ENCODE measurements at places on chromosomes 4 and X.

- no peak for DNase-seq
Measured at GRCh38 chr4:136985683-136986082, 546.6 kb downstream of the PCDH18 start.

DNA sequence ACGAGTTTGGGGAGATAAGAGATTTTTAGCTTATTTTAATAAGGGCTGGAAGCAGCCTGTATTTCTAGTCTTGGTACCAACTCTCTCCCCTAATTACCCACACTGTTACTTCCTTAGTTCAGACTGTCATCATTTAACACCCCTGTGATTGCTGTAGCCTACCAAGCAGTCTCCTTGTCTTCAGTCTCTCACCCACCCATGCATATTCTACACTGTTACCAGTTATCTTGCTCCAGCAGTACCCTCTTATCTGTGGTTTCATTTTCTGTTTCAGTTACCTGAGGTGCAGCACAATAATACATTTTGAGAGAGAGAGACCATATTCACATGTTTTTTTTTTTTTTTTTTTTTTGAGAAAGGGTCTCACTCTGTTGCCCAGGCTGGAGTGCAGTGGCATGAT lies 80.2 kb downstream of the DIAPH2 start:
- no peak for DNase-seq

- DNase-seq: no peak
Measured at GRCh38 chr4:8766610-8767009, 105.0 kb downstream of the HMX1 start.

DNA sequence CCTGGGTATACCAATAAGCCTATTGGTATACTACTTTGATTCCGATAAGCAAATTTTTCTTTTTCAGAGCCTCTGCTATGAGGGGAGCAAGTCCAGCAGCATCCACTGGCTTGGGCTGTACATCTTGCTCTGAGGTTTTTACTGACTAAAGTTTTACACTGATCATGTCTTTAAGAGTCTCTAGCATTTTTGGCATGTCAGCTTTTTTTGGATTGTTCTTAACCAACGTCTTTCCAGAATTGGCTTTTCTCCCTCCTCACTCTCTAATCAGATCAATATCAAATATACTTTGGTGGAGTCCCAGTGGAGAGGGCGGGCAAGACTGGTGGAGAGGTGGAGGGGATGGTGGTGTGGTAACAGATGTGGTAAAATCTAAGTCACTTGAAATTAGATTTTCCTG lies 196.8 kb downstream of the HEPH start:
- DNase-seq: no peak

DNA sequence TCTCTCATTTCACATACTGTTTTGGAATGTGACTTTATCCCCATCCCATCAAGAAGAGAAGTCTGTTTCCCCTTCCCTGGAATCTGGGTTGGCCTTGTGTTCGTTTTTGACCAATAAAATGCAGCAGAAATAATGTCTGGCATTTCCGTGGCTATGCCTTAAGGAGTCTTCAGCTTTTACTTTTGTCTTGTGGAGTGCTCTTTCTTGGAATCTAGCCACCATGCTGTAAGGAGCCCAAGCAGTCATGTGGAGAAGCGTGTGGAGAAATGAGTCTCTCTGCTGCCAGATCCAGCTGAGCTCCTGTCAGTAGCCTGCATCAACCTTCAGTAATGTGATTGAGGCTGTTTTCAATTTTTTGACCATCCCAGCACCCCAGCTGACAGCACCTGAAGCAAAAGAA lies 84.4 kb upstream of the ARMCX2 start:
- no peak for DNase-seq

DNA sequence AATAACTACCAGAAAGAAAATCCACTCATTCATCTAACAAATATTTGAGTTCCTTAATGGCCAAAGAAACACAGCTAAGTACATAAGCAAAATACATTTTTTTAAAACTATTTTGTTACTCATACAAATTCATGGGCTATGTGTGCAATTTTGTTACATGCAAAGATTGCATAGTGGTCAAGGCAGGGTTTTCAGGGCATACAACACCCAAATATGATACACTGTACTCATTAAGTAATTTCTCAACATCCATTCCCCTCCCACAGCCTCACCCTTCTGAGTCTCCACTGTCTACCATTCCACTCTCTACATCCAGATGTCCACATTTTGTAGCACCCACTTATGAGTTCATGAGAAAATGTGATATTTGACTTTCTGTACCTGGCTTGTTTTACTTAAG lies 58.2 kb downstream of the BRWD3 start:
- DNase-seq: no peak

DNA sequence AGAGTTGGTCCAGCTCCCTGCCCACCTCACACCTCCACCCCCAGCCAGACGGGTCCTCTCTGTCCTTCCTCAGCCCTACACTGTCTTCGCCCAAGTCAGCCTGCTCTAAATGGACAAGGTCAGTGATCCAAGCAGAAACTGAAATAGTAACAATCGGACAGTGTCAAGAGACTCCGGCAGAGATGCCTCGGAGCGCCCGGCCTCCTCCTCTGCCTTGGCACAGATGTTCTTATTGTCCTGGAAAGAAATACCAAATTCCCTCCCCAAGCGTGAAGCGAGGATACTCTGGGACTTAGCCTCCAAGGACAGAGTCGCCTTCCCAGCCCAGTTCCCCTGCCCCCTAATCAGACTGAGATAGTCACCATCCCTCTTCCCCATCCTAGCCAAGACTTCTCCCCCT lies 28.5 kb downstream of the UTP14A start:
- DNase-seq: no peak

DNA sequence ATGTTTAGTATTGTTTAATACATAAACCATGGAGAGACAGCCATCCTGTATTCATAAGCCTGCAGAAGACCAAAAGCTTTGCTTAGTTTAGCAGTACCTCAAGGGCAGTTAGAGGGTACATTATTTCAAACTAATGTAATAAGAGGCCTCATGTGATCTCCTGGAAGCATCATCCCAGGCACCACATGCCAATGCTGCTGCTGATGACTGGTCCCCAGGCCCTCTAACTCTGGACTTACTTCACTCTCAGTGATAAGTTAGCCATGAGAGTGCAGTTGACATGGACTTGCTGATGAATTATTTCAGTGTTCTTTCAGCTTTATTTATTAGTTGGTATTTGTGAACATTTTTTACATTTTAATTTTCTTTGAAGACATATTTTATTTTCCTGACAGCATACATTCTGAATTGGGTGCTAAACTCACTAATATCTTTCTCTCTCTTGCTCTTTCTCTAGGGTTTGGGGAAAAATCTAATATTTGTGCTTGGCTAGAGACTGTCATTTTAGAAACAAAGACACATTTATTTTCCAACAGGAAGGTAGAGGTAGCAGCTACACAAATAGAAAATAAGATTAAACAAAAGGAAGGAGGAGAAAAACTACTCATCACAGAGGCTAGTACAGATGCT lies 207.8 kb downstream of the NPFFR2 start:
- no peak for DNase-seq

GRCh38 chr4:62560858-62561257 lies 1360.7 kb downstream of the ADGRL3 start:
- no peak for DNase-seq

- no peak for DNase-seq
Measured at GRCh38 chr4:46492394-46492793, 102.5 kb upstream of the GABRA2 start.

DNA sequence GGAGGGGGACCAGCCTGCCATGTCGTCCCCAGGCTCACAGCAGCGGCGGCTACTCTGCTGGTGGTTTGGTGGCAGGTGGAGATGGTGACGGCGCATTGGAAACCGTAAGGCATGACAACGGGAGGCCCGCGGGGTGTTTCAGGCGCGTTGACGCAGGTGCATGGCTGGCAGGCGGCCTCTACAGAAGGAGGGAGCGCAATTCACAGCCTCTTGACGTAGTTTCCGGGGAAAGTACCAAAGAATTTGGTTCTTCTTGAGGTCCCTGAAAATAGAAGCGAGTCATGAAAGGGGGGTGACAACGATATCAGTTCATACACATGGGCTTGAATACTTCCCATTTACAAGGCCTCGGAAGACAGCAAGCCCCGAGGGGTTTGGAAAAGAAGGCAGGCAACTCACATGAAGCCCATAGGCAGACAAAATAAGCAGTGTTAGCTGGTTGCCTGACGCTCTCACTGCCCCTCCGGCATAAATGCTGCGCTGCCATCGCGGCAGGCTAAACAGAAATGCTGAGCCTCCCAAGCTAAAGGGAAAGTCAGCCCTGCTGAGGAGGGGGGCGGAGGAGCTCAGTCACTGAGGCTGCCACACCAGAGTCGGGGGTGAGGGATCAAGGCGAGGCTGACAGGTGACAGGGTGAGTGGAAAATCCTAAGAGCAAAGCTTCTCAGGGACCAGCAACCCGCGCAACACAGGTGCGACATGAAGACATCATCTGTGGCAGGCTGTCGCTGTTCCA lies 52.3 kb upstream of the PDLIM3 start:
- DNase-seq: no peak

- no peak for DNase-seq
Measured at GRCh38 chr4:53592122-53592521, 836 bp upstream of the LNX1 start.

GRCh38 chrX:110163488-110163887 lies 154.4 kb downstream of the AMMECR1 start:
- DNase-seq: no peak

DNA sequence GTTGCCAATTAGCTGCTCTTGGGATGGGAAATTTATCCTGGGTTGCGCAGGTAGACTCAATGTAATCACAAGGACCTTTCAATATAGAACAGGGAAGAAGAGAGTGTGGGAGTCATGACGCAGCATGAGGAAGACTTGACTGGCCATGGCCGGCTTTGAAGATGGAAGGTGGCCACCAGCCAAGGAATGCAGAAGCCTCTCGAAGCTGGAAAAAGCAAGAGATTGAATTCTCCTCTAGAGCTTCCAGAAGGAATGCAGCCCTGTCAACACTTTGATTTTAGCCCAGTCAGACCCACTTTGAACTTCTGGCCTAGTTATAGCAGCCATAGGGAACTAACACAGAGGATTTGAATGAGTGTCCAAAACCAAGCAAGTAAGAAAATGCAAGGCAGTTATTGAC lies 14.7 kb upstream of the SH3KBP1 start:
- no peak for DNase-seq

GRCh38 chrX:24668111-24668510 lies 21.0 kb upstream of the PCYT1B start:
- DNase-seq: no peak

DNA sequence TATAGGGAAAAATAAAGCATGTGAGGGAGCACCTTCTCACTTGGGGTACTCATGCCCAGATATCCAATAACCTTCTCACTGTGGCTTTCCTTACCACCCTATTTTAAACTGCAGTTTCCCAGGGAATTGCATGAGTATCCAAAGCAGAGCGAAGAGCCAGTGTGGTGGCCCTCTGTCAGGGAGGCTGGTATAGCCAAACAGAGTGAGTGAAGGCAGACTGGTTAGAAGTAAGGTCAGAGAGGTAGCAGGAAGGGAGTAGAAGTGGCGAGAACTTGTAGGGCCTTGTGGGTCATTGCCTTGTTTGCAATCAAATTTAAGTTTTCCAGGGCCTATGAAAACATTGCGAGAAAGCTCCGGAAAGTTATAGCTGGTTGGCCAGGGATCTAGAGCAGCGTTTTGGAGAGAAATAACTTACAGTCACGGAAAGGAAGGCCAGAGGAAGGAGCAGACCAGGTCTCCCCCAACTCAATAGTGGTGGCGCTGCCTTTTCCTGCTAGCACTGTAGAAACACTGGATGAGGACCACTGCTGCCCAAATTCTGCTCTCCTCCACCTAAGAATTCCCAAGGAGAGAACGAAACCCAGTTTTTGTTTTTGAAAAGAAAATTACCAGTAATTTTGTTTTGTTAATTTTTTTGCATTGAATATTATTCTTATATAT lies 77.2 kb downstream of the PDLIM5 start:
- no peak for DNase-seq

- no peak for DNase-seq
Measured at GRCh38 chr4:30956916-30957315, 236.7 kb downstream of the PCDH7 start.

DNA sequence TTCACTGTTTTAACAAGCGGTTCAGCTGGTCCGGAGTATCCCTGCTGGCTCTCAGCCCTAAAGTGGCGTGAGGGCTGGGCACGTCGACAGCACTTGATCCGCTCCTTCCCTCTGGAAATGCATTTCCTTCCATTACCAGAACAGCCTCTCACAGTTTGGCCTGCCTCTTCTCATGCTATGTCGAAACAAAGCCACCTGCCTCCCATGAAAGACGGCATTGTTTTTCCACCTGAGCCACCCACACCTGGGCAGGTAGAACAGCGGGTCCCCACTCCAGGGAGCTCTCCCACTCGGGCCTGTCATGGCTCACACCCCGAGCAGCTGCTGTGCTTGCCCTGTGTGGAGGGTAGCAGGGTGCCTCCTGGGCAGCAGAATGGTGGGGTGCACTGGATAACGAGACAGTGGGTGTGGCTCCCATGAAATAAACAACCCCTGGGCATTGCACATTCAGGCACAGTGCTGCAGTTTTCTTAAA lies 86.2 kb downstream of the FHDC1 start:
- DNase-seq: no peak

- no peak for DNase-seq
Measured at GRCh38 chr4:6746721-6747293, 30.8 kb downstream of the BLOC1S4 start.

DNA sequence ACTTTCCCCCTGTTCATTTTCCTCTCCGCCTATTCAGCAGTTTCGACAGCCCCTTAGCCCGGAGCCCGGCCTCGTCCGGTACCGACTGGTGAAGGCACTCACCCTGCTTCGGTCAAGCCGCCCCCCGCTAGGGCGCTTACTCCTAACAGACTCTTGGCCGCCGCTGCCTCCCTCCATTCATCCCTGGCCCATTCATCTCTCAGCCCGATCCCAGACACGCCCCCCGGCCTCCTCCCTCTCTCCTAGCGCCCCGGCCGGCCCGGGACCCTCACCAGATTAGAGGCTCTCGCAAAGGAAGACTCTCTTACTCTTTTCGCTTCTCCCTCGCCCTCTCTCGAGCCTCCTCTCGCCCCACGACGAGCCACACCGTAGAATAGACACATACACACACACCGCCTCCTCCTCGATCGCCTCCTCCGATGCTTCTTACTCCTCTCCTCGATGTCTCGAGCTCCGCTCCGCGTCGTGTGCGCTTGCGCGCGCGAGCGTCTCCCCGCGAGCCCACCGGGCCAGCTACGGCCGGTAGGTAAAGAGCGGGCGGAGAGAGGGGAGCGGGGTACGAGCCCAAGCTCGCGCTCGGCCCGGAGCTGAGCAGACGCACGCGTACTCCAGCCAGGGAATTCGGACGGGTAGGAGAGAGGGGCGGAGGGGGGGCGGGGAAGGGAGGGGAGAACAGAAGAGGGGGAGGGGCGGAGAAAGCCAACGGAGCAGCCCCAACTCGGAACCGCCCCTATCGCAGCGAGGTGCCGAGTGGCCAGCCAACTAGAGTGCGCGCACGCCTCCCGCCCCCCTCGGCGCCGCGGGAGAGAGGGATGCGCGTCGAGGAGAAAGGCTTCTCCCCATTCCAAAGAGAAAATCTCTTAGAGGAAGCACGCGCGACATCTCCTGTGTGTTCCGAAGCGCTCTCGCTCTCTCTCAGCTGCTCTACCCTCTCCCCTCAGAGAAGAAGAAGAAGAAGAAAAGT lies at the start of gene WNK3:
Gene WNK3 (minus strand): TSS at position 633 of the 964 bp plus-strand sequence.
- peak; percentile 67 for DNase-seq

- DNase-seq: no peak
Measured at GRCh38 chr4:109916027-109916409, 3.3 kb downstream of the EGF start.

Data from NCI-H460 (cell line).